Stimulated activated CD4-positive, alpha-beta T cell treated with anti-CD3 and anti-CD28 coated beads, Interleukin-1b, Interleukin-23, amount 100 ng/mL, for 4 hours (primary cell): ENCODE measurements at places on chromosomes 6 and 20.

DNA sequence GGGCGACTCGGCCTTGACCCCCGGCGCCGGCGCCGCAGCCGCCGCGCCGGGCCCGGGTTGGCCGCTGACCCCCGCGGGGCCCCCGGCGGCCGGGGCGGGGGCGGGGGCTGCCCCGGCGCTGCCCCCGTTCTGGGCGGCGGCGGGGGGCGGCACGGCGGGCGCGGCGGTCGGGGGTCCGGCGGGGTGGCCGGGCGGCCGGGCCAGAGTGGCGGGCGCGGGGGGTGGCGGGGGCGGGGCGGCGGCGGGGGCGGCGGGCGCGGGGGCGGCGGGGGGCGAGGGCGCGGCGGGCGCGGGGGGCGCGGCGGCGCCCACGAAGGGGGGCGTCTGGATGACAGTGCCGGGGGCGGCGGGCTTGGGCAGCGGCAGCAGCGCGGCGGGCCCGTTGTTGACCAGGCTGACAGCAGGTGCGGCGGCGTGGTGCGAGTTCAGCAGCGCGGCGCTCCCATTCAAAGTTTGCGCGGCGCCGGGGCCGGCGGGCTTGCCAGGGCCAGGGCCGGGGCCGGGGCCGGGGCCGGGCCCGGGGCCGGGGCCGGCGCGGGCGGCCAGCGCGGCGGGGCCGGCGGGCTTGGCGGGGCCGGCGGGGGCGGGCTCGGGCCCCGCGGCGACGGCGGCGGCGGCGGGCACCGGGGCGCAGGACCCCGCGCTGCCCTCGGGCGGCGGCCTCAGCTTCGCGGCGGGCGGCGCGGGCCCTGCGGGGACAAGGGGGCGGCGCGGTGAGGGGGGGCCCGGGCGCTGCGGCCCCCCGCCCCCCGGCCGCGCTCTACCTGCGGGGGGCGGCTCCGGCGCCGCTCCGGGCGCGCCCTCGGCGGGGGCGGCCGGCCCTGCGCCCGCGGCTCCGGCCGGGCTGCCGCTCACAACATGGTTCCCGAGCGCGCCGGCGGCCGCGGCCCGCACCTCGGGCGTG is 659 bp downstream of the TAF4 start:
- no peak for DNase-seq

- no peak for DNase-seq
Measured at GRCh38 chr20:35629427-35630145, 14.0 kb downstream of the SPAG4 start.

DNA sequence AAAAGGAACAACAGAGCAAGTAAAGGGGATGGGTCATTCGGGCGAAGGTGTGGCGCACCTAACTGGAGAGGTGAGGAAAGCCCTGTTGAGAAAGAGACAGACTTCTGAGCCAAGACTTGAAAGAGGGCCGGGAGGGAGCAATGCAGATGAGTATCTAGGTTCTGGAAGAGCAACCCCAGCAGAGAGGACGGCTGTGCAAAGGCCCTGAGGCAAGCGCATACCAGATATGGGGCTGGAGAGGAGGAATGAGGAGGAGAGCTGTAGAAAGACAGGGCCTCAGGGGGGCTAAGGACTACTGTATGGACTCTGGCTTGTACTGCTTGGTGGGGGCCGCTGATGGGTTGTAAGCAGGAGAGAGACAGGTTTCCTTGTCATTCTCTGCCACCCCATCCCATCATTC is 21.9 kb downstream of the TRERF1 start:
- no peak for DNase-seq

GRCh38 chr6:110528101-110528929 is 51.9 kb upstream of the SLC22A16 start:
- DNase-seq, result peak; percentile 46

- DNase-seq, result no peak
Measured at GRCh38 chr6:3585320-3585935, 128.6 kb upstream of the SLC22A23 start.

DNA sequence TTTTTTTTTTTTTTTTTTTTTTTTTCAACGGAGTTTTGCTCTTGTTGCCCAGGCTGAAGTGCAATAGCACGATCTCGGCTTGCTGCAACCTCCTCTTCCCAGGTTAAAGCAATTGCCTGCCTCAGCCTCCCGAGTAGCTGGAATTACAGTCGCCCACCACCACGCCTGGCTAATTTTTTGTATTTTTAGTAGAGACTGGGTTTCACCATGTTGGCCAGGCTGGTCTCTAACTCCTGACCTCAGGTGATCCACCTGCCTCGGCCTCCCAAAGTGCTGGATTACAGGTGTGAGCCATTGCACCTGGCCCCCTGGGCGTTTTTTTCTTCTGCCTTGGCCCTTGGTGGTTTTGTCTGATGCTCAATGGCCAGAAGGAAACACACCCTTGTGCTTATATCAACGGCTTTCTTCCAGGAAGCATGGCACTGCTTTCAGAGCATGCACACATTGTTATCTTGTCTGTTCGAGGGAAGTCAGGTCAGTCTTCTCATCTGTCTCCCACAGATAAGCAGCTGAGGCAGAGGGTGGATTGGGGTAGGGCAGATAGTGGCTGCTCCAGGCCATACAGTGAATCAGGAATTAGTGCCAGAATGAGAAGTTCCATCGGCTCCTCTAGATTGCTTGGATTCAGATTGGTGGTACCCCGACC is 203.1 kb downstream of the TSHZ2 start:
- no peak for DNase-seq

- DNase-seq, result no peak
Measured at GRCh38 chr6:113873043-113873667, 16.0 kb downstream of the MARCKS start.

GRCh38 chr6:142225552-142225951 is 76.3 kb upstream of the ADGRG6 start:
- no peak for DNase-seq

GRCh38 chr6:150891888-150892485 is 26.5 kb downstream of the MTHFD1L start:
- DNase-seq, result peak; percentile 37

DNA sequence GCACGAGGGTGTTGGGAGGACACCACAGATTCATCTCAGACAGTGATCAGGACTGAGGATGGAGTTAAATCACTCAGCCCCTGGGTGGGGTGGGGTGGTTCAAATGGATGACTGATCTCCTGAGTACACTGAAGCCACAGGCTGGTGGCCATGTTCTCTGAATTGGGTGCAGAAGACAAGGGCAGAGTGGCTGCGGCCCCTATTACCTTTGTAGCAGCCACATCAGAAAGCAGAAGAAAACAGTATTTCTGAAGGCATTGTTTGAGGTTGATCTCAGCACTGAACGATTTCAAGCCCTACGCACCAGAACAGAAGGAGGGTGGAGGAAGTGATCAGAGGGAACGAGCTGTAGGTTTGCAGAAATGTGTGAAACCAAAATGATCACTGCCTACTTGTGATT is 71.6 kb downstream of the SH3BGRL2 start:
- DNase-seq, result no peak

GRCh38 chr6:64497634-64498033 is 862.0 kb downstream of the PHF3 start:
- no peak for DNase-seq

DNA sequence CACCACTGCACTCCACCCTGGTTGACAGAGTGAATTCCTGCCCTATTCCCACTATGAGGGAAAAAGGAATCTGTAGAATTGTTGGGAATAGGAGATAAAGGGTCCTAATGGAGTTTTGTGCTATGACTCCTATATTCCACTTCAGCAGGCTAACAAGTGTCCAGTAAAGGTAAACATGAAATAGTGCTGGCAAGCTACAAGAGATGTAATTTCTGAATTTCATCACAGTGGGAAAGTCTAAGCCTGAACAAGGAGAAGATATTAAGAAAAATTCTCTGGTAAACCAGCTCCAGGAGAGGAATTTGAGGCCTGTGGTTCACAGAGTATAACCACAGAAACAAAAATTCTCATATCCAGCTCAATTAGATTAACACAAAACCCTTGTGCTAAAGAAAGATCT is 10.3 kb upstream of the C6orf58 start:
- no peak for DNase-seq

DNA sequence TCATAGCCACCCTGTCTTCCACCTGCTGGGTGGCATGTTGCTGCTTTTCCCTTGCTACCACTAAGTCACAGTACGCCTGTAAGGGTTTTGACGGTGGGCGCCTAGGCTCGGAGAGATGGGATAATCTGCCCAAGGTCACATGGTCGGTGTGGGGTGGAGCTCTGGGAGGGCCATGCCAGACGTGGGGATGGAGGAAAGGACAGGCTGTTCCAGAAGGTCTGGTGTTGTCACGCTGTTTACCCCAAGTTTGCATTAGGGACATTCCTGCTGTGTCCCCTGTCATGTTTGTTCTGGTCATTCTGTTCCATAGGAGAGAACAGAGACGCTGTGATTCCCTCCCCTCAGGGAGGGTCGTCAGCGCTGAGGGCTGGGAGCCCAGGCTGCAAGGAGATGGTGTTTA is 16.1 kb downstream of the IP6K3 start:
- no peak for DNase-seq

- no peak for DNase-seq
Measured at GRCh38 chr6:128275681-128276080, 244.7 kb downstream of the PTPRK start.

DNA sequence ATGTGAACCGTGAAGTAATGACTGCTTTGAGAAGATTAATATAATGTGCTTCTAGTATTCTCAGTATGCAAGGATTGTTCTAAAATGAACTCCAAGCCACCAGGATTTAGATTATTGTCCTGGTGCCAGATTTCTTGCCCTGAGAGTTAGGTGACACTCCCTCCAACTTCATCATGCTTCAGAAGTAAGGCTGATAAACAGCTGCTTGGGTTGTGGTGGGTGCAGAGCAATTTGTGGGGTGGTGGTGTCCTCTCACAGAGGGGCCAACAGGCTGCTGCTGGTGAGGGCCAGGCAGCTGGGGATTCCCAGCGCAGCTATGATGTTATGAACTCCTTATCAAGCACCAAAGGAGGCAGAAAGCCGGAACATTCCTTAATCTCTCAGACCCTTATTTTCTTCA is 114.6 kb downstream of the MCHR2 start:
- DNase-seq, result no peak

DNA sequence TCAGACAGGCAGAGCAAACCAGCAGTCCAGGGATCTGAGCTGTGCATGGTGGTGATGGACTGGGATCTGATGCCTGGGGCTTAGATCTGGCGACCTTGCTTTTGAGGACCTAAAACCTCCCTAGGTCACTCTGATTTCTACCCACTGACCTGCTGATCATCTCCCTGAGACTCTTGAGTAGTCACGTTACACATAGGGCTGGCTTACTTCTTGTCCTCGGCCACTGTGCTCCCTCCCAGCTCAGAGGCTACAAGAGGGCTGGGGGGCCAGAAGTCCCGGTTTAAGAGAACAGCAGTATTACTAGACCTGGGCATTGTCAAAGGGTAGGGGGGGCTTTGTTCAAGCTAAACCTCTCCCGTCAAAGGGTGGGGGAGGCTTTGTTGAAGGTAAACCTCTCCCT is 5.5 kb downstream of the DYNLT1 start:
- DNase-seq, result no peak

- DNase-seq, result no peak
Measured at GRCh38 chr6:94227741-94228140, 808.4 kb upstream of the EPHA7 start.

- DNase-seq, result no peak
Measured at GRCh38 chr6:128367437-128367836, 153.0 kb downstream of the PTPRK start.

DNA sequence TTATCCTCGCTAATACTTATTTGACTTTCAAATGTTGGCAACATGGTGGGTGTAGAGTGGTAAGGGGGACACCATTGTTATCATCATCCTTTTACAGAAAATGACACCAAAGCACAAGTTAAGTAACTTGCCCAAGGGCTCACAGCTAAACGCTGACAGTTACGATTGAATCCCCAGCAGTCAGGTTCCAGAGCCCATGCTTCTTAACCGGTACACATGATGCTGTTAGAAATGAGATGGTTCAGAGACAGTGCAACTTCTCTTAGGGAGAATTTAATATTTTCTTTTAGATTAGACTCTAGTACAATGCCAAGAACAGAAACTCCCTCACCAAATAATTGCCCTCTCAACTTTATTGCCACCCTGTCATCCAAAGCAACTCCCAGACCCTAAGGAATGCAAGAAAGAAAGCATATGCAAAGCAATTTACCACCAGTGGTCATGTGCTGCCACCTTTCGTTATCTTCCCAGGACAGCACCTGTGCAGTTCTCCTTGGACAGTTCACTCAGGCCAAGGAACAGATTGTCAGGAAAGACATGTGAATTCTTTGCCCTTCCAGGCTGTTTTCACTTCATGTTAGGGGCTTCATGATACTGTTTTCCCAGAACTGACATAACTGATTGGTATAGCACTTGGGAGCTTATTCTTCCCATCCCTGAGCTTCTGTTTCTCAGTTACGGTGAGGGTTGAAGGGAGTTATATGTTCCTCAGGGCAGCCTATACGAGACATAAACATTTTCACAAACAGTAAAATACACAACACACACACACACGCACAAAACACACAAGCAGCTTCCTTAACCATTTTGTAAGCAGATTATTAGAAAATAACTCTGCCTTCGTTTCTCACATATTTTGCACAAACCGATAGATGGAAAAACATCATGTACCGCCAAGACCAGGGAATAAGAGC is 5.1 kb downstream of the HLA-DMA start:
- no peak for DNase-seq

- DNase-seq, result no peak
Measured at GRCh38 chr6:110537208-110538123, 61.1 kb upstream of the SLC22A16 start.

GRCh38 chr20:59725476-59726280 is 121.3 kb downstream of the PHACTR3 start:
- DNase-seq, result no peak

GRCh38 chr6:84166395-84166794 is 61.0 kb downstream of the CEP162 start:
- no peak for DNase-seq

GRCh38 chr6:116190550-116190949 is 63.3 kb downstream of the TSPYL4 start:
- no peak for DNase-seq
